Activated CD4-positive, alpha-beta T cell treated with anti-CD3 and anti-CD28 coated beads for 1 hour (primary cell): ENCODE measurements at places on chromosomes 3 and 15.

GRCh38 chr3:184570489-184570888 is 8.9 kb downstream of the EPHB3 start:
- DNase-seq: no peak

DNA sequence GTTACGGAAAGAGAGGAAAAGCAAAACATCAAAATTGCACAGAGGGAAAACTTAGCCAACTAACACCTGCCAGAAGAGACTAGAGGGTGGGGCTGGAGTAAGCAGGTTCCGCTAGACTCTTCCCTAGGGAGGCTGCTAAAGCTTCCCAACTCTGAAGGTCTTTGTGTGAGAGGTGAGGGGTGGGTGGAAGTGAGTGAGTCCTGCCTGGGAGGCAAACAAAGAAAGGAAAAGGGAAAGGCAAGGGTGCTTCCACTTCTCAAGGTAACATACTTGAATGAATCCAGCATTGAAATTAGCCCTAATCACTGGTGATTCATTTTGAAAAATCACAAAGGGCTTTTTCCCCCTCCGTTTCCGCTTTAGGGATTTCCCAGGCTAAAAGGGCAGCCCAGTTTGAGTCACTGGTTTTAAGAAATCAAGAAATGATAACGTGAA is 220.5 kb upstream of the ADAMTS9 start:
- no peak for DNase-seq

DNA sequence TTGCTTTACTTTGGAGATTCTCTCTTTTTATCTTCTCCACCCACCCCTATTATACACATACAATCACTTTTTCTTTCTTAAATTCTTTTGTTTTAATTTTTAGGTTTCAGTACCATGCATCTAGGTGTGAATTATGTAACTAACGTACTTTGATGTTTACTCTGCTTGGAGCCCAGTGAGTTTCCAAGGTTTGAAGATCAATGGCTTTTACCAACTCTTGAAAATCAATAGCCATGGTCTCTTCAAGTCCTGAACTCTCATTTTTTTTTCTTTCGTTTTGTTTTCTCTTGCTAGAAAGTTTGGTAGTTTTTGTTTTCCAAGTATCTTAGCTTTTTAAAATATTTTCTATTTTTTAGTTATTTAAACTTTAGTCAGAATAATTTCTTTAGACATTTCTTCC is 417.2 kb downstream of the ZBBX start:
- no peak for DNase-seq

DNA sequence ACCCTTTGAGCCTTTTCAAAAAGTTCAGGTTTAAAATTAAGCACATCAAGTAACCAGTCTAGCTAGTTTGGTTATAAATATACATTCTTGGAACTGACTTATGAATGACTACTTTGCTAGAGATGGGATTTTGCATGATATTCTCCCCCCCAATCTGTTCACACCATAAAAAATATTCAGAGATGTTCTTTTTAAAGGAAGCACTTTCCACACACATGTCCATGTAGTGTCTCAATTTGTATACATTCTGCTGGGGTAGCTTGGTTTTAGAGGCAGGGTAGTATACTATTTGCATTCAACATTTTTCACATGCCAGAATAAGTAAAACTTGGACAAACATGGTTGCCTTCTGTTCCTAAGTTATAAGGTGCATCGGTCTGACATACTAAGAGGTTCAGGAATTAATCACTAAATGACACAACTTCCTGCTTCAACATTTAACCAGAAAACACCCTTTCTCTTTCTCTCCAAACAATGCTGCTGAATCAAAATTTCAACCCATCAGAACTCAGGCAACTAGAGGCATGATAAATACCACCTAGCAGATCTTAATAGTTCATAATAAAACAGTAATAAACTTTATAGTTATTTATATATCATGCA is 57.0 kb downstream of the SUMF1 start:
- DNase-seq: no peak

DNA sequence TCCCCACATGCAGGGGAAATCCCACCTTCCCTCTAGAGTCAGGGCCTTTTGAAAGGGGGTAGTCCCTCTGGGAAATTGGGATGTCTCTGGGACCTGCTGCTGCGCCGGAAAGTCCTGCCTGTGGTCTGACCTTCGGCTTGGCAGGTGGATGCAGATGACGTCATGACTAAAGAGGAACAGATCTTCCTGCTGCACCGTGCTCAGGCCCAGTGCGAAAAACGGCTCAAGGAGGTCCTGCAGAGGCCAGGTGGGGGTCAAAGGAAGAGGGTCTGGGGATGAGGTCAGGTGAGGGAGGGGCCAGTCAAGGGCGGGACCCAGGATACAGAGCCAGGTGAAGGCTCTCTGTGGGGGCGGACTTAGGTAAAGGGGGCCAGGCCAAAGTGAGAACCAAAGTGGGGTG is 16.2 kb downstream of the PTH1R start:
- no peak for DNase-seq

DNA sequence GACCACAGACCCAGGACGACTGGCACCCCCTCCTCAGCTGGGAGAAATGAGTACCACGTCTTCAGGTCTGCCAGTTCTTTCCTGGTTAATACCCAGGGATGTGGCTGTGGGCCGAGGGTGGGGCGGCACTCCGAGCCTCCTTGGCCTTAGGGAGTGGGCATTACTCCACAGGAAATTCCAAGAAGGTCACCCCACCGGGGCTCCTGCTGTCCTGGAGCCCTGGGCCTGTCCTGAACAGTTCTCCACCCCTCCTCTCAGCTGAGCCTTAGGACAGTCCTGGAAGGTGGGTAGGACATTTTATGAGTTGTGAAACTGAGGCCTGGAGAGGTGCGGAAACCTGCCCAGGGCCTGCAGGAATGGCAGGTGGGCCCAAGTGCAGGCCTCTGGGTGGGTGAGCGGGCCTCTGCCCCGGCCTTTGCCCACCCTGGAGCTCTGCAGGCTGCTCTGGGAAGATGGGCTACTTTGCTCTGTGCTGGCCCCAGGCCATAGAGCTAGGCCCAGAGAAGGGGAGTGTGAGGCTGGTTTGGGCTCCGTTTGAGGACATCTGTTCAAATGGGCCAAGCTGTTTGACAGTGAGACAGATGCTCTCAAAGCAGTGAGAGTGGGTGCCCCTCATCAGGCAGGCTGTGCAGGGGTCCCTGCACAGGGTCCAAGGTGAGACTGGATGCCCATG is 103.1 kb downstream of the TMEM266 start:
- DNase-seq: no peak

GRCh38 chr15:77846360-77846759 is 213.6 kb upstream of the LINGO1 start:
- DNase-seq: no peak

GRCh38 chr3:161348796-161349400 is 22.4 kb downstream of the SPTSSB start:
- no peak for DNase-seq

GRCh38 chr15:64776402-64776786 is 1.0 kb upstream of the RBPMS2 start:
- no peak for DNase-seq
